ENCODE measurements at places on chromosomes 13 and 19.
A peak's percentile ranks its signal among the peaks of the same experiment; 100 is the strongest.

- no peak for DNase-seq
Observed at GRCh38 chr13:44710576-44710975, 134.4 kb upstream of the TSC22D1 start.

DNA sequence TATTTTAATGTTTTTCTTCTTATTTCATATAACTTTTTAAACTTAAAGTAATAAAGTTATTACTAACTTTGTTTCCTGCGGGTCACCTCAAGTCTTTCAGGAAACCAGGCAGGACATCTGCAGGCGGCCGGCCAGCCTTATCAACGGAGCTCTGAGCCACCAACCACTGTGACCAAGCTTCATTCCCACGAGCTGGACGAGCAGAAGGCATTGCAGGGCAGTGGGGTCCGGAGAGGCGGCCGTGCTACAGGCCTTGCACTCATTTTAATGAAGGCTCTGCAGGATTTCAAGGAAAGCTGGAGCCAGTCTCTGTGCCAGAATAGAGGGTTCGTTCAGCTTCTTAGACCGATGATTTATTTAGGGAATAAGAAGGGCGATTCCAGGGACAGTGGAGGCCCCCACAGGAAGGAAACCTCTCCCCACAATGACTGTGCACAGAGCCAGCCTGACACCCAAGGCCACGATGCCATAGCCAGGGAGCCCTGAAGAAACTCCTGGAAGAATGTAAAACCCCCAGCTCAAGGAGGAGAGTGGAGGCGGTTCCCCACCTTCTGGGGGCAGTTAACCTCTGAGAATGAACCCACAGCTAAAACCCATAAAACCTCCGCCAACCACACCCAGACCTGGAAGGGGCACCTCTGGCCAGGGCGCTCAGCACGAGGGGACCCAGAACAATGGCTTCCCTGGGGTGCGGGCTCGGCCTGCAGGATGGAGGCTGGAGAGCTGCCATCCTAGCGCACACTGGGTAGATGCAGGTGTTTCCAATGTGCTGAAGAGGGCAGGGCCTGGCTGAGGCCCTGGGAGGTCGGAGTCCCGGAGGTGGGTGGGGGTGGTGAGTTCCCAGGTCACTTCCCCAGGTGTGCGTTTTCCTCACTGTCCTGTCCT lies 75.0 kb downstream of the RASA3 start:
- DNase-seq: no peak

- DNase-seq: peak; percentile 53
Observed at GRCh38 chr19:1651568-1652291, 685 bp downstream of the TCF3 start.

DNA sequence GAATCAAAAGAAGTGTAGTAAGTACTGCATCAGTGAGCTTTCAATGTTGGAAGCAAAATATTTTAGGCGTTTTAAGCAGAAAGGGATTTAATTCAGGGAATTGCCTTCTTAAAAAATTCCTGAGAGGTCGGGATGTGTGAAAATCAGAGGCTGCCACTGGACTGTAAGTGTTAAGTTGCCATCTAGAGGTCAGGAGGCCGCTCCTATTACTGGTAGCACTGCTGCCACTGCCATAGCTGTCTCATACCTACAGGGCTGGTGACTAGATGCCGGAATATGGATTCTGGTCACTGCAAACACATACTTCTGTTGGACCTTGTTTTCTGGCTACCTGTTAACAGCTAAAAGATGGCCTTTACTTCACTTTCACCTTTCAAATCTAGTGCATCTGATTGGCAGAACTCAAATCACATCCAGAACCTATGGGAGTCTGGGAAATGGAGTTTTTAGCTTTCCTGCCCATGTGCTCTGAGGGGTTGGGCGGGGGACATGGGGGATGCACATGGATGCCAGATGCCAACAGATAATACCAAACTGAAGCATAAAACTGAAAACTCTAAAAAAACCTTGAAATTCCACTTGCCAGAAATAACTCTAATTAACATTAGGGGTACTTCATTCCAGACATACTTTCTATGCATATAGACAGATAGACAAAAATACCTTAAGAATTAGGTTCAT lies 29.8 kb downstream of the DGKH start:
- no peak for DNase-seq

GRCh38 chr19:35644987-35645679 lies 3.0 kb upstream of the COX6B1 start:
- DNase-seq: peak; percentile 70

DNA sequence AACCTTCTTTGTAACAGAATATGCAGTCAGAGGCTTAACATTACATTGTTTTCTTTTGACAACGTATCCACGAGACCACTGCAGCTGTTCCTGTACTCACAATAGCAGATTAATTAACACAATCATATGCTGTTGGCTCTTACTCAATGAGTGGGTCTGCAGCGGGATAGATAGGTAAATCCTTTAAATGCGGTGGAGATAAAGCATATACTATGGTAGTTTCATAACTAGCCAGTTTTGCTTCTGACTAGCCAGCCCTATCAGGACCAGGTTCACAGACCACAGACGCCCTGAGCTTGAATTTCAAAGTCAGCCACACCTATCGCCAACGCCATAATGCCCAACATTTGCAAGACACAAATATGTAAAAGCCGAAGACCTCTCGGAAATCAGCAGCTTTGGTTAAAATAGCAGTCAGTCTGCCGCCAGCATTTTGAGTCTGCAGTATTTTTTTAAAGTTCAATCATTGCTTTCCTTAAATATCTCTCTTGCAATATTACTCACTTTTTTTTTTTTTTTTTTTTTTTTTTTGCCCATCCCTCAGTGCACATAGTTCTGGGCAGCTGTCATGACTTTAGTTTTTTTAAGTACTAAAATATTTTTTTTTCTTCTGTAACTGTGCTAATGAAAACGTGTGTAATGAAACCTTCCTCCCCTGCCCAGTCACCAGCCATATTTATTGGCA lies 120.5 kb downstream of the ZNF536 start:
- DNase-seq: no peak

DNA sequence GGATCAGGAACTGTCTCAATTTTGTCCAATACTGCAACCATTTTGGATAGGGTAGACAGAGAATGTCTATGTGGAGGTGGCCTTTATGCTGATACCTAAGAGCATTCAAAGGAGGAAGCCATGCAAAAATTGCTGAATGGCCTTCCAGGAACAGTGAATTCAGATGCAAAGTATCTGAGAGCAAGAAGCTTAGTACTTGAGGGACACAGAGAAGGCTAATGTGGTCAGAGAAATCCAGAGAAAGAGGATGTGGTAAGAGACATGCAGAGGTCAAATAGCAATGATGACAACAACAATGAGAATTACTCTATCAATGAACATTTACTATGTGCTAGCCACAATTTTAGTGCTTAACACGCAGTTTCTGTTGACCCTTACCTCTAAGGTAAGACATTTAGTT lies 785.6 kb upstream of the KLHL1 start:
- DNase-seq: no peak

GRCh38 chr19:47312366-47313006 lies 2.8 kb downstream of the C5AR1 start:
- no peak for DNase-seq

GRCh38 chr19:42028304-42029216 lies 34.5 kb upstream of the ATP1A3 start:
- DNase-seq: no peak

GRCh38 chr13:93872376-93872775 lies 607.1 kb downstream of the DCT start:
- no peak for DNase-seq

GRCh38 chr19:46109876-46110275 lies 14.6 kb downstream of the IGFL3 start:
- no peak for DNase-seq

DNA sequence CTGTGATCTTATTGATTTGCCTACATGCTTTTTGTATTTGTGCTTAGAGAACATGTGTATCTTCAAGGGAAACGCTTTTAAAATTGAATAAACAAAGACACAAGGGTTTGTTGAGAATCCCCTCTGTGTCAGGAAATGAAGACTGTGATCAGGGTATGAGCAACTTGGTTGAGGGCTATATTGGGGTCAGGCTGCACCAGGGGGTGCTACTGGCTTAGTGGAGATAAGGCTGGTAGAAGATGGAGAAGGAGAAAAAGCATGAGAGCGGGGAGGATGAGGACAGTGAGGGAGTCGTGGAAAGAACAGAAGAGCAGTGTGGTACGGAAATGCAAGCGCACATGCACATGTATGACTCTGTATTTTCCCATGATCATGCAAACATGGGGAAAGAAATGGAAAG lies 201.6 kb downstream of the MTUS2 start:
- no peak for DNase-seq

- no peak for DNase-seq
Observed at GRCh38 chr13:112783978-112784371, 94.1 kb downstream of the ATP11A start.

GRCh38 chr19:53597023-53597422 lies 34.8 kb upstream of the DPRX start:
- DNase-seq: no peak

GRCh38 chr13:45296259-45296658 lies 44.7 kb downstream of the TPT1 start:
- DNase-seq: no peak

- DNase-seq: no peak
Observed at GRCh38 chr13:34776390-34776981, 165.6 kb upstream of the NBEA start.

GRCh38 chr19:32692727-32693061 lies 1.1 kb downstream of the NUDT19 start:
- no peak for DNase-seq

- no peak for DNase-seq
Observed at GRCh38 chr13:112729408-112729807, 39.6 kb downstream of the ATP11A start.

DNA sequence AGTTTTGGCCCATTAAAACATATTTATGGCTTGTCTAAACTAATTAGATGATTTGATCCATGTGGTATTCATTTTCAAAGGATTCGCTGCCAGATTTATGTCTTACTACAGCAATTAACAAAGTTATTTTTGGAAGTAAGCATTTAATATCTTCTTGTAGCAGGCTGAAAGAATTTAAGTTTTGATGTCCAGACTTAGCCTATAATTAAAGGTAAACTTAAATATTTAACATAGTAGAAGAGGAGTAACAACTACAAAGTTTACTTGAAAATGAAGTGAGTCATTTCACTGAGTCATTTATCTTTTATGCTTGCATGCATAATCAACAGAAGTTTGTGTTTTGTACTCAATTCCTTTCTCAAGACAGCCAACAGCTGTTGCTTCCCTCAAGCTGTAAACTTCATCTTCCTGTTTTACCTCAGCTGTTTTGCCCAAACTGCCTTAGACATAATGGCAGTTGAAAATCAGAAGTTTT lies 58.1 kb downstream of the EDNRB start:
- no peak for DNase-seq

- DNase-seq: no peak
Observed at GRCh38 chr13:79593121-79593520, 112.2 kb downstream of the NDFIP2 start.

GRCh38 chr19:55208880-55209692 lies at the start of gene PTPRH:
Gene PTPRH (minus strand): TSS chr19:55209501. CDS start chr19:55209433, 68 bp downstream.
- no peak for DNase-seq

DNA sequence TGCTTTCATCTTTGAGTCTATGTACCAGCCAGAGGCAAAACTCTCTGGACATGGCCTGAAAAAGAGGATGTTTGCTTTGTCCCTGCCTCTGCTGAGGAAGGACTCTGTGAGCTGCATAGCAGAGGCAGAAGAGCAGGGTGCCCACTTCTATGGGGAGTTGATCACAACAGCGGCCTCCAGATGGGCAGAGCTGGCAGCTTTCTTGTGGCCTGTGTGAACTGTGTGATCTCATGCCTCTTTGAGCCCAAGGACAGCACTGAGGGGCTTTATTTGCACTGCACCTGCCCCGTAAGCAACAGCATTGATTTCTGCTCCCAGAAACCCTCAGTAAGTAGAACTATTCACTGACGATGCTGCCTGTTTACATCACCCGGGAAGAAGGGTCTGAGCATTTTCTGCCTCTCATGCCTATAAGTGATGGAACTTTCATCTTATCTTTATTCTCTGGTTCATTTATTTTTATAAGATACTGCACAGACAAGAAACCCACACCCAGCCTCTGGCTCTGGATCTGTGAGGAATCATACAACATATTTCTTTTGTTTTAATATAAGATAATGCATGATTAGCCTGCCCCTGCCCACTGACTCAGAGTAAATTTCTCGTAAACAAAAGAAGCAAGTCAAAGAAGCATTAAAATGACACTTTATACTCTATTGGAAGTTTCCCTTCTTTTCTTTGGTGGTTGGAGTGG lies 244.2 kb upstream of the SOX21 start:
- DNase-seq: no peak

DNA sequence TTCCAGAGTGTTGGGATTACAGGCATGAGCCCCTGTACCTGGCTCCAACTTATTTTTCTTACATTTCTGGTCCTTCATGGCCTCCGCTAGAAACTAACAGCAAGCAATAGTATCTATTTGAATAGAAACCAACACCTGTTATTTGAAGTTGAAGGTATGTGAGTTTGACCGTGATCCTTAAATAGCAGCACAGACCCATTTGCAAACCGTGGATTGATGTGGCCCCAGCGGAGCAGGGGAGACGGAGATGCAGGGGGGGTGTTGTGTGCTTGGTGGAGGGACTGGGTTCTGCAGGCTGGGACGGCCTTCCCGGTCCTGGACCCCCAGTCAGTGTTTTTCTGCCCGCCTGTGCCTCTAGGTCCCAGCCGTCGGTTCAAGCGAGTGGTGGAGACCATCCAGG lies 16.9 kb downstream of the TMEM150B start:
- no peak for DNase-seq

DNA sequence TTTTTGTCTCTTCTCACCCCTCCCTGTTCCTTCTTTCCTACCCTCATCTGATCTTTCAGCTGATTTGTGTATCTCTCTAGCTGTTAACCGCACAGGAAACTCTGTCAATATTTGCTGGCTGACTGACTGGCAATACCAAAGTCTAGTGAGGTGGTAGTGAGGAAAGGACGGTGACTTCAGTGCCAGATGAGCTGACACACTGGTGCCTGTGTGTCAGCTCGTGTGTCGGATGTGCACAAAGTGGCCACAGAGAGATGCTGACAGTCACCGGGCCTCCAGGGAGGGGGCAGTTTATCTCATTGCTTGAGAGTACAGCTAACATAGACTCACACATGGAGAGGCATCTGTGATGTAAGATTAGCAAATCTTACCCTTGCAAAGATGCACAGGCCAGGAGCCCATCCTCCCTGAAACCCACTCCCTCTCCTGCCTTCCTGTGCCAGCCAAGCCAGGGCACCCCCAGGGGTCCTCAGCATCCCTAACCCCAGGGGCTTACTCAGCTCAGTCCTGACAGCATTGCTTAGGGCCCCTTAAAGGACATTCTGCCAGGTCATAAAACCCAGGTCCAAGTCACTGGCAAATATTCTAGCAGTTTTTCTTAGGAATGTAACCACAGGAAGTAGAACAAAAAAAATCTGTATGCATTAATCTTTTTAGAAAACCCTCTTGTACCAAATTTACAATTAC lies 80.2 kb downstream of the SHISA2 start:
- DNase-seq: no peak

- DNase-seq: no peak
Observed at GRCh38 chr13:31670831-31671617, 68.3 kb upstream of the RXFP2 start.

DNA sequence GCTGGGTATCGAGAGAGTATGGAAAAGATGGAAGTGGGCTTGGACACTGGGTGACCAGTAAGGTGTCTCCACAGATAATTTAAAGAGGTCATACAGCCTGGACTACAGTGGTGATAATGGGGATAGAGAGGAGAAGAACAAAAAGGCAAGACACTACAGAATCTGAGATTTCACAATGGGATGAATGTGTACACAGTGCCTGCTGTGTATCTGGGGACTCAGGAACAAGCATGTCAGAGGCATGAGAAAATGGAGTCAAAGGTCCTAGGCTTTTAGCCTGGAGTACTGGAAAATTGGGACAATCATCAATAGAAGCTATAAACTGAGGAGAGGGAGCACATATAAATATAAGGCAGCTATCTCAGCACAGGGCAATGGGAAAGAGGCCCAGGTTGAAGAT lies 69.4 kb downstream of the TSC22D1 start:
- DNase-seq: no peak

- DNase-seq: no peak
Observed at GRCh38 chr13:65468628-65469027, 1761.5 kb downstream of the PCDH9 start.

All from T47D (cell line).